ENCODE measurements at places on chromosomes 3 and 15. TPM values are rescaled to one million over a fixed set of nuclear protein-coding genes. Genes with fewer than 3 reads are reported as not detected.

PP2D1 gene
- not detected for total RNA-seq

MESP1 gene
- total RNA-seq, result 1.7 TPM

CHDH gene
- total RNA-seq, result 0.04 TPM

RAF1 gene
- total RNA-seq, result 73.8 TPM

- DNase-seq, result peak; percentile 39
Observed at GRCh38 chr3:136898954-136899353, 36.9 kb downstream of the NCK1 start.

GRCh38 chr3:100650651-100651619 is 41.5 kb downstream of the ADGRG7 start:
- peak; percentile 79 for DNase-seq

DNA sequence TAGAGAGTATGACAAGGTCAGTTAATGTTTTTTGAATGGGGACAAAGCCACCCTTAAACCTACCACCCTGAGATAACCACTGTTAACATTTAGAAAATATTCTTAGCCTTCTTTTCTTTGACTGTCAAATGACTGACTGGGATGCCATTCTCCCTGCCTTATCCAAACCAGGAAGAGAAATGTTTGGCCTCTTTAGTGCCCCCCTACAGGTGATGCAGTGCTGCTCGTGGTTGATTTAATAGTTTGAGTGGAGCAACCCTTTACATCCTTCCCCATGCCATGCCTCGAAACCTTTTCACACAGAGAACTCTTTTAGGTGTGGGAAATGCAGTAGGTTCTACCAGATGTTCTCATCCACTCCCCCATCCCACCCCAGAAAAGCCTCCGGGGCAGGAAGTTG is 38.7 kb upstream of the UMPS start:
- no peak for DNase-seq

DNA sequence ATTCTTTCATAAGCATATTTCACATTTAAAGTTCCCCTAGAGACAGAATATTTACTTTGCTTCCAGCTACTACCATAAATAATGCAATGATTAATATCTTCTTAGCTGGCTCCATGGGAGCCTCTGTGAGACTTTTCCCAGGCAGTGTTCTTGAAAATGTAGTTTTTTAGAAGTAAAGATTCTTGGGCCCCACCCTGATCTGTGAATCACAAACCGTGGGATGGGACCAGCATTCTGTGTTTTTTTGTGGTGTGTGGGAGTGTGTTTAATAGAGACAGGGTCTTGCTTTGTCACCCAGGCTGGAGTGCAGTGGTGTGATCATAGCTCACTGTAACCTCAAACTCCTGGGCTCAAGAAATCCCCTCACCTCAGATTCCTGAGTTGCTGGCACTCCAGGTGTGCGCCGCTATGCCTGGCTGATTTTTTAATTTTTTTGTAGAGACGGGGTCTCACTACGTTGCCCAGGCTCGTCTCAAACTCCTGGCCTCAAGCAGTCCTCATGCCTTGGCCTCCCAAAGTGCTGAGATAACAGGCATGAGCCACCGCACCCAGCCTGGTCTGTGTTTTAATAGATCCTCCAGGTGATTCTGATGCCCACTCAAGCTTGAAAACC is 83.0 kb downstream of the KLHL25 start:
- no peak for DNase-seq

DNA sequence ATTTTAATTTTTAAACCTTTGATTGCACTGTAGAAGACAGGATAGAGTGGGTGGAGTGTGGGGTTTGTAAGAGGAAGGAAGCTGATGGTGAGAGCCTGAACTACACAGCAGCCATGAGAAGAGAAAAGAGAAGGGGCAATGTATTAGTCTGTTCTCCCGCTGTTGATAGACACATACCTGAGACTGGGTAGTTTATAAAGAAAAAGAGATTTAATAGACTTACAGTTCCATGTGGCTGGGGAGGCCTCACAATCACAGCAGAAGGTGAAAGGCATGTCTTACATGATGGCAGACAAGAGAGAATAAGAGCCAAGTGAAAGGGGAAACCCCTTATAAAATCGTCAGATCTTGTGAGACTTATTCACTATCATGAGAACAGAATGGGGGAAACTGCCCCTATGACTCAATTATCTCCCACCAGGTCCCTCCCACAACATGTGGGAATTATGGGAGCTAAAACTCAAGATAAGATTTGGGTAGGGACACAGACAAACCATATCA is 37.3 kb downstream of the STARD5 start:
- DNase-seq, result no peak

DNA sequence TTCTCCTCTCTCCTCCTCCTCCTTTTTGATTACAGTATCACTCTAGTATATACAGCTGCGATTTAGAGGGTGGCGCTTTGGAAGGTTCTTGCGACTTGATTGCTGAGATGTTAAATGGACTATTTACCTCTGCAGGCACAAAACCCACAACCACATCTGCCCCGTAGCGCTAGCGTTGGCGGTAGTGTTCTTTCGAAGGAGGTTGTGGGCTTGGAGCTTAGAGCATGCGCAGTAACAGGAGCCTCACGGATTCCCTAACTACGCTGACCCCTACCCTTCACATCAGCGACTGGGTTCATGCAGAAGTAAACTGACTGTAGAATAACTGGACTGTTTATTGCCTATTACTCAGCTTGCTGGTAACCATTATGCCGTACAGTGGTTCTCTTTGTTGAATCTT is 58.0 kb downstream of the CGGBP1 start:
- DNase-seq, result peak; percentile 20

- DNase-seq, result peak; percentile 7
Observed at GRCh38 chr3:14371573-14372474, 30.6 kb upstream of the SLC6A6 start.

GRCh38 chr3:61354604-61355003 is 103.4 kb upstream of the FHIT start:
- no peak for DNase-seq

GRCh38 chr15:42457445-42458442 is 33.2 kb downstream of the ZNF106 start:
- DNase-seq, result peak; percentile 83
